ENCODE measurements at places on chromosomes 5 and 9.

DNA sequence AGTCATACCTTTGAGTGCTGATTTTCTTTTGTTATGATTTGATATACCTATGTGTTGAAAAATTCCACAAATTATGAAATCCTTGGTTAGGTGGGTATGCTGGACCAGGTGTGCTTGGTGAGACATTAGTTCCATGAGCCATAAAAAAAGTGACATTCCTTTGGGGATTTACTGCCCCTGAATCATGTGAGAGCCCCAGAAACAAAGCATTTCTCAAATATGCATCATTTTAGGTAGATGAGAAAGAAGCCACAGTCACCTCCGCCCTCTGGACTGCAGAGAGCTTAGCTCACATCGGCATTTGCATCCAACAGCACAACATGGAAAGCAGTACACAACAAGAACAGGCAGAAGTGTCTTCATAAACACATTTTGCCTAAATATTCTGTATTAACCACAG is 55.3 kb downstream of the DAP start:
- no peak for DNase-seq

DNA sequence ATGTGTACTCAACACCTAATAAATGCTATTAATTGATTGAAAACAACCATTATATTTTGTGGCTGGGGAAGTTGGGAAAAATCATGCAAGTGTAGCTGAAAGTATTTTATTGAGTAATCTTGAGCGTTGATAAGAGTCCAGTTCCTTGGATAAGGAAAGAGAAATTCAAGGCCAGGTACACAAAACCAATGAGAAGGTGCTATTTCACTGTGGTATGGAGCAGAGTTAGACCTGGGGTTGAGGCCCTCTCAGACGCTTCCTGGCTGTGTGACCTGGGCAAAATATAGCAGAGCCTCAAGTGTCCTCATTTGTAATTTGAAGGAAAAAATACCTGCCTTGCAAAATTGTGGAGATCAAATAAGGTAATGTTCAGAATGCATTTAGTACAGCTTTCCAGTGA is 50.1 kb downstream of the GALNT10 start:
- DNase-seq, result no peak

DNA sequence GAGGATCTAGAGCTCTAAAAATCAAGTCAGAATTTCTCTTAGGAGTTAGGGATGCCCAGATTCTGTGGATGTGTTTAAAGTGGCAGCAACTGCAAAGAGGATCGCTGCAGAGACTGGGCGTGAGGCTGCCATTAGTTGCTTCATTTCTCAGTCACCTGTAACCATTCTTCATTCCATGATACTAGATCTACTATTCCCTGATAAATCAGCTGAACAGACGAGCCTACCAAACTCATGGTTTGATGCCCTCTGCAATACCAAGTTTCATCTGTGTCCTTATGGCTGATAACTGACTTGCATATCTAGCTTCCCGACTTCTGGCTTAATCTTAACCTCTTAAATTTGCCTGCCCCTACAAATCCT is 33.3 kb downstream of the UBE2R2 start:
- DNase-seq, result no peak

- no peak for DNase-seq
Observed at GRCh38 chr5:179954434-179954833, 46.7 kb upstream of the TBC1D9B start.

GRCh38 chr9:127873886-127874285 is 3.6 kb downstream of the AK1 start:
- peak; percentile 90 for DNase-seq

DNA sequence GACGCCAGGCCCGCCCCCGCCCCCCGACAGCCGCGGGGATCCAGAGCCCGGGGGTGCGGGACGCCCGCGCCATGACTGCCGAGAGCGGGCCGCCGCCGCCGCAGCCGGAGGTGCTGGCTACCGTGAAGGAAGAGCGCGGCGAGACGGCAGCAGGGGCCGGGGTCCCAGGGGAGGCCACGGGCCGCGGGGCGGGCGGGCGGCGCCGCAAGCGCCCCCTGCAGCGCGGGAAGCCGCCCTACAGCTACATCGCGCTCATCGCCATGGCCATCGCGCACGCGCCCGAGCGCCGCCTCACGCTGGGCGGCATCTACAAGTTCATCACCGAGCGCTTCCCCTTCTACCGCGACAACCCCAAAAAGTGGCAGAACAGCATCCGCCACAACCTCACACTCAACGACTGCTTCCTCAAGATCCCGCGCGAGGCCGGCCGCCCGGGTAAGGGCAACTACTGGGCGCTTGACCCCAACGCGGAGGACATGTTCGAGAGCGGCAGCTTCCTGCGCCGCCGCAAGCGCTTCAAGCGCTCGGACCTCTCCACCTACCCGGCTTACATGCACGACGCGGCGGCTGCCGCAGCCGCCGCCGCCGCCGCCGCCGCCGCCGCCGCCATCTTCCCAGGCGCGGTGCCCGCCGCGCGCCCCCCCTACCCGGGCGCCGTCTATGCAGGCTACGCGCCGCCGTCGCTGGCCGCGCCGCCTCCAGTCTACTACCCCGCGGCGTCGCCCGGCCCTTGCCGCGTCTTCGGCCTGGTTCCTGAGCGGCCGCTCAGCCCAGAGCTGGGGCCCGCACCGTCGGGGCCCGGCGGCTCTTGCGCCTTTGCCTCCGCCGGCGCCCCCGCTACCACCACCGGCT is 1.0 kb downstream of the FOXE1 start:
- no peak for DNase-seq

GRCh38 chr5:105836887-105837286 is 1833.8 kb downstream of the EFNA5 start:
- no peak for DNase-seq

DNA sequence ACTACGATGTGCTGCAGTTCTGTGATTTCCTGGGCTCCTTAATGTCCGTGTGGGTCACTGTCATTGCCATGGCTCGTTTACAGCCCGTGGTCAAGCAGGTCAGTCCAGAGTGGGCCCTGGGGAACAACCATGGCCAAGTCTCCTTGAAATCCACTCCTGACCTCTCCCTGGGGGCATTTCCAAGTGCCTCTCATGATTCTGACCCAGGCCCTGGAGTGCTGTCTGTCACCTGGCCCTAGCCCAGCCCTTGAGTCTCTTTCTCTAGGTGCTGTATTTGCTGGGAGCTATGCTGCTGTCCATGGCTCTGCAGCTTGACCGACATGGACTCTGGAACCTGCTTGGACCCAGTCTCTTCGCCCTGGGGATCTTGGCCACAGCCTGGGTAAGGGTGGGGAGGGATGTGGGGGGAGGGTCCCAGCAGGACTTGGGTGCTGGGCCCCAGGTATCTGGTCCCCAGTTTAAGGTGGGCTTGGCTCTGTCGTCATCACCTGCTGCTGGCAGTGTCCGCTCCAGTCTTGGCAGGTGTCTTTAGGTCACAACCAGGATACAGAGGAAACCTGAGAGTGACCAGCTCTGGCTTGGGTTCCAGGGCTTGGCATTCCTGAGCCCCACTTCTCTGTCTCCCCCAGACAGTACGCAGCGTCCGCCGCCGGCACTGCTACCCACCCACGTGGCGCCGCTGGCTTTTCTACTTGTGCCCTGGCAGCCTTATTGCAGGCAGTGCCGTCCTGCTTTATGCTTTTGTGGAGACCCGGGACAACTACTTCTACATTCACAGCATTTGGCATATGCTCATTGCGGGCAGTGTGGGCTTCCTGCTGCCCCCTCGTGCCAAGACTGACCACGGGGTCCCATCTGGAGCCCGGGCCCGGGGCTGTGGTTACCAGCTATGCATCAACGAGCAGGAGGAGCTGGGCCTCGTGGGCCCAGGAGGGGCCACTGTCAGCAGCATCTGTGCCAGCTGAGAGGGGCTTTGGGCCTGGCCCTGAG is 17.0 kb downstream of the OR13J1 start:
- no peak for DNase-seq

- no peak for DNase-seq
Observed at GRCh38 chr9:116861321-116861720, 174.2 kb downstream of the TRIM32 start.

DNA sequence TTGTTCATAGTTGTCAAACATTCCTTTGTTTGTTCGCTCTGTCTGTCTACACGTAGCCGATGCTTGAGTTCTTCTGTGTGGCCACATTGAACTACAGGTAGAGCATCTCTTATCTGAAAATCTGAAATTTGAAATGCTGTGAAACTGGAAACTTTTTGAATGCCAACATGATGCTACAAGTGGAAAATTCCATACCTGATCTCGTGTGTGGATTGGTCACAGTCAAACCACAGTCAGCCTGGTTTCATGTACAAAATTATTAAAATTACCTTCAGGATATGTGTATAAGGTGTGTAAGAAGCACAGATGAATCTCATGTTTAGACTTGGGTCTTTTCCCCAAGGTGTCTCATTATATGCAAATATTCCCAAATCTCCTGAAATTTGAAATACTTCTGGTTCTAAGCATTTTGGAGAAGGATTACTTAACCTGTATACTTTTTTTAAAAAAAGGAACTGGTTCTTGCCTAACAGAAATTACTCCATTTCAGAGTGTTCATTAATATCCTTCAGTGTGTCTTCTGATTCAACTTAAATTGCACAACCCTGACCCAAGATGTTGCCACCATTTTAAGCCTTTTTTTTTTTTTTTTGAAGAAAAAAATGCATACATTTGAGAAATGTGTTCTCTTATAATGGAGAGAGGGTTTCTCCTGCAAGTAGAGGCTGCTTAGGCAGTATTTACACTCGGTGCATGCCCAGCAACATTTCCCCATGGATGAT is 254.3 kb downstream of the MAST4 start:
- DNase-seq, result no peak

- DNase-seq, result no peak
Observed at GRCh38 chr5:126043688-126044087, 379.5 kb upstream of the GRAMD2B start.

DNA sequence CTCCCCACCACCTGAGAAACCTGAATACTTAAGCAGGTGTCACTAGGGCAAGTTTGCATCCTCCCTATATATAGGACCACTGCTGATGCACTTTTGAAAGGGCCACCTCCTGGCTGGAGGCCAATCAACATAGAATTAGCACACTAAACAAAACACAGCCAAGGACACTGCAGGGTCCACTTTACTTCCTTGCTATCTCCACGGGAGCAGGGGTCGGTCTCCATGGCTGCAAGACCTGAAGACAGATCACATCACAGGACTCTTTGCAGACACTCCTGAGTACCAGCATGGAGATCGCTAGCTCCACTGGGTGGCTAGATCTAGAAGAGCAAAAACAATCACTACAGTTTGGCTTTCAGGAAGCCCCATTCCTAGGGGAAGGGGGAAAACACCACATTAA is 72.3 kb downstream of the C9orf153 start:
- DNase-seq, result no peak

DNA sequence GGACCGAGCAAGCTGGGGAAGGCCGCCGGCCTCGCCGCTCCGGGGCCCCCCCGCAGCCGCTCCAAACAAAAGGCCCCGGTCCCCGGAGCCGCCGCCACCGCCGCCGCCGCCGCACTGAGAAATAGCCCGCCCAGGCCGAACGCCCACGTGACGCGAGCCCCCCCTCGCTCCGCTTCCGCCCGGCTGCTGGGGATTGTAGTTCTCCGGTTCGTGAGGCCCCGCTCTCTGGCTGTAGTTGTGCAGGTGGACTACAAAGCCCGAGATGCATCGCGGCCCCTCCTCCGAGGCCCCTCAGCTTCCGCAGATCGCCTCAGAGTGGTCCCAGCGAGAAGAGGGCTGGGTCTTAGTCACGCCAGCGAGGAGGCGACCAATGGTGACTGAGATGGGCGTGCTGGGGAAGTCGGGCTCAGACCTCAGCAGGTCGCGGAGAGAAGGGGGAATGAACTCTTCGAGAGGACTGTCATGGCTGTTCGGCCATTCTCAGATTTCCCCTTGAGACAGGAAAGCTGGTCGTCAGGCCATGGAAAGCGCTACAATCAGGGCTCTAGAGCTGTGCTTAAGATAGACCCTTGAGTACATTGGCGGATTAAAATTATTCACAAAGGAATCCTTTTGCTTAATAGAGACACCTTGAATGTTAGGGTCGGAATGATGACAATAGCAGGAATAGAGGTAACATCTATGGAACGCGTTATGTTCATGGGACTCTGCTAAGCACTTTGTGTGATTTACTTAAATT is 489 bp upstream of the PANK3 start:
- peak; percentile 100 for DNase-seq

DNA sequence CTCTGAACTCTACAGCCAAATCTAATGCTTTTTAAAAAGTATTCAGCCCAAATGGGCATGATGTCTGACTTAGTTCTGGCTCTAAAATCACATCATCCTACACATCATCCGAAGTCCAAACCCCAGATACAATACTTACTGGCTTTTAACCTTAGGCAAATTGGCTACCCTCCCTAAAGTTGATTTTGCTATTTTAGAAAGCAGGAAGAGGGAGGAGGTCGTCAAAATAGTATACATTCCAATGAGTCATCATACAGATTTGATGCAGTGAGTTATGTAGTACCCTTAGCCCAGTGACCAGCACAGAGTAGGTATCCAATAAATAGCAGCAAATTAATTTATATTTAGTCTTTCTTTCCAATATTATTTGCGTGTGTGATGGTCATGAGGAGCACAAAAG is 582.0 kb upstream of the TUSC1 start:
- DNase-seq, result no peak

DNA sequence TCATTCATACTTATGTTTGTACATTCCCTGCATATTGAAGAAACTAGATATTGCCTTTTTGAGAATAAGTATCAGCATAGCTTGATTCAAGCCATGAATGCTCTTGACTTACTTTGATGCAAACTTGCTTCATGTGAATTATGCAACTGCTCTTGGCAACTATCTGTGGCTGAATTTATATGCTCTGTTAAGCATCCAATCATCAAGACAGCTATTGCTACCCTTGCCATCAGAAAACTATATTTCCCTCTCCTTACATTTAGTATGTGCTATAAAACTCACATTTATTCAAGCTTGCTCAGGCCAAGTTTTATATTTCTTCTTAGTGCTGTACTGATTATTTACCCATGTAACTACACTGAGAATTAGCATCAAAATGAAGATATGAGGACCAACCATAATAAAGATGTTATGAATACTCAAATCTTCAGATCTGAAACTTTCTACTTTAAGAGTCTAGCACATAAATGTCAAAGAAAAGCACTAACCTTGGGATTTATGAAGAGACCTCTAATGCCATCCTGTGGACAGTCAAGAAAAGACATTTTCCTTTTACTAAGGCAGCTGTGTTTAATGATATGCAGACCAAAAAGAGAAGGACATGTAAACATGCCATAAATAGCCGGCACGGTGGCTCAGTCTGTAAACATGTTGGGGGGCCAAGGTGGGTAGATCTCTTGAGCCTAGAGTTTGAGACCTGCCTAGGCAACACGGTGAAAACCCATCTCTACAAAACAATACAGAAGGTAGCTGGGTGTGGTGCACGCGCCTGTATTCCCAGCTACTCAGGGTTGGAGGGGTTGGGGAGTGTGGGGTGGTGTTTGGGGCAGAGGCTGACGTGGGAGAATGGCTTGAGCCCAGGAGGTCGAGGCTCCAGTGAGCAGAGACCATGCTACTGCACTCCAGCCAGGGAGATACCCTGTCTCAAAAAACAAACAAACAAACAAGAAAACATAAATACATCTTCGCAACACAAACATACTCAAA is 267.0 kb upstream of the TYRP1 start:
- no peak for DNase-seq

DNA sequence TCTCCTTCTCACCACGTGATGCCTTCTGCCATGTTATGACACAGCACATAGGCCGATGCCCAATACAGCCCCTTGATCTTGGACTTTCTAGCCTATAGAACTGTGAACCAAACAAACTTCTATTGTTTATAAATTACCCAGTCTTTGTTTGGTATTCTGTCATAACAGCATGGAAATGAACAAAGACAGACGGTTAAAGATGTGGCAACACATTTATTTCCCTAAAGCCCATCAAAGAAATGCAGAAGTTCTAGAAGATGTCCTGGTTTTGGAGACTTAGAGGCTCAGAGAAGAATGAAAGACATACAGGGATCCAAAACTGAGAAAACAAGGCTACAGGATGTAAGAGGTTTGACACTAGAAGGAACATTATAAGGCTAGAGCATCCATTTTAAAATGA is 600.8 kb upstream of the DAB2 start:
- DNase-seq, result no peak

- no peak for DNase-seq
Observed at GRCh38 chr9:91127653-91128052, 234.1 kb downstream of the AUH start.
